Endothelial cell of umbilical vein (primary cell): ENCODE measurements at places on chromosomes 6 and 20. TPM values are rescaled to one million over a fixed set of nuclear protein-coding genes. Genes with fewer than 3 reads are reported as not detected.

GRCh38 chr20:40949346-40949745, 79.3 kb upstream of the TOP1 start:
- H3K4me1 ChIP-seq = no peaks in the 10 kb centered on the region
- H3K36me3 ChIP-seq = no peaks in the 10 kb centered on the region
- DNase-seq = no peak
- no peak overlapping the region for H3K4me3 ChIP-seq
- no peaks in the 10 kb centered on the region for H3K27me3 ChIP-seq

- no peaks in the 10 kb centered on the region for H3K4me1 ChIP-seq
- no peak overlapping the region for H3K27ac ChIP-seq
- DNase-seq = peak; percentile 66
Observed at GRCh38 chr6:31769684-31770371, 7.3 kb downstream of the VWA7 start.

DNA sequence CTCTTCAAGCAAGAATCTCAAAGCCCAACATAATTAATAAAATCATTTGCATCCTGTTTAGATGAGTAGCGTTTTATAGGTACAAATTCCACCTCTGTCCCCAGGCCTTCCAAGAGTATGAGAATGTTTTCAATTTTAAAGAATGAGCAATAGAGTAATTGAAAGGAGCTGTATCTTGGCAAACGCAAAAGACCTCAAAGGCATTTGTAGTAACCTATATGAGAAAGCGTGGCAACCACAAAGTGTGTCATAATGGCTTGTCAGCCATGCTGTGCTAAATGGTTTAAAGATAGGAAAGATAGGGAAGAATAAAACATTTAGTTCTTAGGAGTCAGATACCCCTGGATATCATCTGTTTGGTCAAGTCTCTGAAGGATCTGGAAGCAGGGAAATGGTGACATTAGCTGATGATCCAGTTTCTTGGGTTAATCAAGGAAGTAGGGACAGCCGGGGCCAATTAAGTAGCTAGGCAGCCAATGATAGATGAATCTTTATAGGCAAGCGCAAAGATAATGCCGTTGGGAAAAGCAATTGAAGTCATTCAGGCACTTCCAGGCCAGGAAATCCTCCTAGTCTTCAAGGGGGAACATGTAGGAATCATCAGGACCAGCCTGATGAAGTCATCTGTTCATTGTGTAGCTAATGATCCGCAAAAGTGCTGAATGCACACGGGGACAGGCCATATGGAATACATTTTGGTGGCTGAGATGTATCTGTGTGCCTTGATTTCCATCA, 71.5 kb upstream of the ISM1 start:
- no peak overlapping the region for H3K27ac ChIP-seq
- no peak overlapping the region for H3K4me3 ChIP-seq
- no peaks in the 10 kb centered on the region for H3K27me3 ChIP-seq
- H3K36me3 ChIP-seq = no peaks in the 10 kb centered on the region

NRN1 gene
- polyA plus RNA-seq = 10.9 and 12.8 TPM in 2 replicates
